Thymus (tissue), 14 donors: ENCODE measurements at places on chromosomes 3 and 15. TPM values are rescaled to one million over a fixed set of nuclear protein-coding genes. Genes with fewer than 3 reads are reported as not detected.

ATP2B2 gene
- 0.19 TPM for total RNA-seq

RTP4 gene
- total RNA-seq = 9.3 TPM

XCR1 gene
- total RNA-seq = 4.2 TPM

IL17RD gene
- total RNA-seq = 0.61 TPM

UBA7 gene
- total RNA-seq = 56.8 TPM

KBTBD8 gene
- 6.9 TPM for total RNA-seq

ACKR4 gene
- 0.94 TPM for total RNA-seq

RHOA gene
- total RNA-seq = 202 TPM

POPDC2 gene
- 3.0 TPM for total RNA-seq

GPR62 gene
- 0.05 TPM for total RNA-seq

DNA sequence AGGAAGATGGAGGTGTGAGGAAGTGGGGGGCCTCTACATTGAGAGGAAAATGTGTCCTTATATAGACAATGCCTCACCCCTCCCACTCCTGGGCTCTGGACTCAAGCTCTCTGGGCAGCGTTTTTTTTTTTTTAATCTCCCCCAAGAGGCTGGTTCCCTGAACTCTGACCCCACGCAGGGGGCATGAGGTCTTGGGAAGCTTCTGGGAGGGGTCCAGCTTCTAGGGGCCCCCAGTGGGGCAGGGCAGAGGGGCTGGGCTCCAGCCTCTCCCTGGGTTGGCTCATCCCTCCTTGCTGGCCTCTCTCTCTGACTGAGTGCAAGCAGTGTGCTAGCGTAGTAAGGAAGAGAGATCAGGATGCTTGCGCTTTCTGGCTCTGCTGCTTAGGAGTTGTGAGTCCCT lies 101.4 kb upstream of the HACD2 start:
- no peak for DNase-seq

GRCh38 chr3:38618343-38618742 lies 31.1 kb downstream of the SCN5A start:
- DNase-seq = no peak

- no peak for DNase-seq
Measured at GRCh38 chr3:162558016-162558415, 1061.4 kb downstream of the OTOL1 start.

DNA sequence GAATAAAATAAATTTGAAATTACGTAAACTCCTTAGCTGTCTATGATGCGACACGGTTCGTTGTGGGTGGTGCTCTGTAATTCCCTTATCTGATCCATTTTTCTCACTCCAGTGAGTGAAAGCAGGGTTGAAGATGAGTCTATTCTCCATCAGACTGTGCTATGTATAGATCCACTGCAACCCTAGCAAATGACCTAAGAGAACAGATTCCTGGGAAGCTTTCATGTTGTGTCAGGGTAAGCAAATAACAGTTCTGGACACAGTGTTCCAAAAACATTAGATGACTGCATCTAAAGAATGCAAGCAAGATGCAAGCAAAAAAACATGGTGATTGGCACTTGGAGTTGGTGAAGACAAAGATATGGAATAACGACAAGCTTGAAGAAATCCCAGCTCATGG lies 239.3 kb downstream of the SLC9A9 start:
- DNase-seq = no peak

DNA sequence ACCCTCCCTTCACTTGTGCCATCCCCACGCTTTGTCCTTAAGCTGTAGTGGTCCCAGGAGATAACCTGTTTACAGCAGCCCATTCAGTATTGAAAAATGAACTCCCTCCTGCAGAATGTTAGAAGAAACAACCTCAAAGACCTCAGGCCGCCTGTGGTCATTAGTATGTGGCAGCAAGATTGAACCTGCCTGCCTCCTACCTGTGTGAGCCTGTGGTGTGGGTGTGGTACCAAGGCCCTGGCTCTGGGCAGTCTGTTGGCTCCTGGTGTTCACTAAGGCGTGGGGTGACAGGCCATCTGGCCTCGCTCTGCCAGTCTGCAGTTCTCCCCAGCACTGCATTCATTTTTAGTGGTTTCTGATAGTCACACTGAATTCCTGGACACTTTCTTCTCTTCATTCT lies 21.0 kb downstream of the LSM3 start:
- no peak for DNase-seq

GRCh38 chr3:179450901-179451264 lies 387 bp downstream of the GNB4 start:
- DNase-seq = no peak

GRCh38 chr3:114081037-114081436 lies 24.5 kb downstream of the QTRT2 start:
- DNase-seq = no peak

GRCh38 chr15:41205315-41205714 lies 25.2 kb downstream of the EXD1 start:
- no peak for DNase-seq

DNA sequence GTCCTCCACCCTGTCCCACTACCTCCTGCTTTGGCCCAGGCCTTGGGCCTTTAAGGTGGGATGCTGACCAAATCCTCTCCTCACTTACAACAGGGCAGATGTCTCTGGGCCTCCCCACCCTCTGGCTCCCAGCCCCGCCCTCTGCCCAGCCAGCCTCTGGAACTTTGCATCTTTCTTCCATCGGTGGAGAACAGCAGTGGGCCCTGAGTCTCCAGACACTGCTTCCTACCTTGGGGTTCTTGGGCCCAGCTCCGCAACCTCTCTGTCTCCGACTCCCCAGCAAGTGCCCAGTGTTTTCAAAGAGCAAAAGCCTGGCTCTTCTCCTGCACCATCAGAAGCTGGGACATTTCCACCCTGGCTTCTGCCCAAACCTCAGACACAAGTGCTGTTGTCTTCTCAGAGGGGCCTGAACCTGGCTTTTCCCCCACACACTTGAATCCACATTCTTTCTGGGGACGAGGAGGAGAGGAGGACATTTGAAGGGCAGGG lies 33.1 kb downstream of the MRAS start:
- no peak for DNase-seq

DNA sequence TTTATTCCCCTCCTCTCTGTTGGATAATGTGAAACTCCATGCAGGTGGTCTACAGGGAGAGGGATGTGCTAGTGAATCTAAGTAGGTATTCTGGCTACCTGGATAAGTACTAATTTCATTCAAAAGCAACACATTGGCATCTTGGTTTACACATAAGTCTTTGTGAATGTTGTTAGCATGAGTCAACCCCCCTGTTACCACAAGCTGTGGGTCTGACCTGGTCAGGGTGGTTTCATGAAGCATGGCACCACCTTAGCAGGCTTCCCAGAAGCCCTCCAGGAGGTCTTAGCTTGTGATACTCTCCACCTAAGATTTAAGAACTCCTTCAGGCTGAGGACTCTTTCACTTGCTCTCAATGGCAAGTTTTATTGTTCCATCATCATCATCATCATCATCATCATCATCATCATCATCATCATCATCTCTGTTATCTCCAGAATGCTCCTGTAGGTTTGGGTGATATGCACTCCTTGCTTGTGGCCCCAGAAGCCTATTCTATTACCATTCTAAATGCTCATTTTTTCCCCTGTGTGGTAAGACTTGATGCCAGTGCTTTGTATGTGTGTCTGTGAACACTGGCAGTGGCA lies 62.8 kb downstream of the EPHB1 start:
- DNase-seq = no peak

DNA sequence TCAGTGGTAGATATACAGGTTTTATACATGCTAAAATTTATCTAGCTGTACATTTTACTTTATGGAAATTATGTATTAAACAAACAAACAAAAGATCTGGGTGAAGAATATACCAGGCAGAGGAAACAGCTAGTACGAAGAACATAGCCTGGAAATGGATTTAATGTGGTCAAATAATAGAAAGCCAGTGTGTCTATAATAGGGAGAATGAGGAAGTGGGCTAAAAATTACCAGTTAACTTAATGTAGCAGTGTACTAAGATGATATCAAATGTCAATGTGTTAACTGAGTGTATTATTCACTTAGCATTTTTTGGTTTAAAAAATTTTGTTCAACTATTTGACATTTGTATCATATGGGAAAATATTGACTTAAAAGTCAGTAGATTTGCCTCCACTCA lies 22.8 kb upstream of the SLC15A2 start:
- DNase-seq = no peak

GRCh38 chr15:38508647-38509046 lies 54.7 kb downstream of the FAM98B start:
- no peak for DNase-seq

DNA sequence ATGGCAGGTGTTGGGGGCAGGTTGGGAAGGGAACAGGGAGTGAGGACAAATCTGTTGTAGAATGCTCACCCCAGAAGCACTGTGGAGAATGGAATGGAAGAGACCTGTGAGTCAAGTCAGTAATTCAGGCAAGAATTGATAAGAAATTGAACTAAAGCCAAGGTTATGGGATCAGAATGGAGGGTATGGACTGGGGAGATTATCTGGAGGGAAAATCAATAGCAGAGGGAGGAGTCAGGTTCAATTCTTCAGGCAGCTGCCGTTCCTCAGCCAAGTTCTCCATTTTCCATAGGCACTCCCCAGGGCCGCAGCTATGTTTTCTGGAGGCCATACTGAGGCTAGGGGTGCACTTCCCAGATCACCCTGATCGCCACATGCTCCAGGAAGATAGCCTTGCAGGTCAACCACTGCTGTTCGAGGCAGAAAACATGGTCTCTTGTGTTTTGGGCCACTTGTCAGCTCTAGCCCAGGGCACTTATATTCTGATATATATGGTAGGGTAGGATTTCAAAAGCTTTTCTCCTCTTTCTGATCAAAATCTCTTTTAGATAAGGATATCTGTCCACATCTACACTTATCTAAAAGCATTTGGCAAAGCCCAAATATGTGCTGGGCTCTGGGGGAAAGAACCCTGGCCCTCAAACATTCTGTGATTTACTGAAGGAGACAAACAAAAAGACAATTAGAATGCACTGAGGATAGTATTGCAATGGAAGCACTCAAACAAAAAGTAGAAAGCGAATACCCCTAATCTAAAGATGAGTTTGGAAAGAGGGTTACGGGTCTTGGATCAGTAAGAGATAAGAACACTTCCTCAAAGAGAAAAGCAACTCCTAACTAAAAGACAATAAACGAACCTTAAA lies 92.3 kb downstream of the TMEM212 start:
- DNase-seq = no peak

GRCh38 chr3:45002720-45003119 lies 23.4 kb upstream of the CLEC3B start:
- no peak for DNase-seq

DNA sequence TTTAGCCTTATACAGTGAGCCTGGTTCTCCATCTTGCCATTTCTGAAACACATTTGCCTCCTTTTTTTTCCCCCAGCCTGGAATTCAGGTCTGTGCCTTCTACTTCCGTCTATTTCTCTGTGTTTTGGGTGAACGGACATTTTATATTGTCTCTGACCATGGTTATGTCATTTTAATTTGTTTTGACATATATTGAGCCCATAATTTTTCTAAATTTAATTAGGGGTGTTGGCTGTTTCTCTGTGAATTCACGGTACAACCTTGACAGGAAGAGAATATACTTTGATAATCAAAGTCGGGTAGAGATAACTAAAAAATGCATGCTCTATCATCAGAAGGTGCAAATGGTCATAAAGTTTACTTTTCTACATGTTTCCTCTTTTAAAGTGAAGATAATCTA lies 361.4 kb downstream of the VGLL3 start:
- DNase-seq = no peak

GRCh38 chr3:193734737-193735366 lies 141.8 kb downstream of the OPA1 start:
- DNase-seq = no peak

GRCh38 chr15:72168131-72168807 lies 29.3 kb downstream of the GRAMD2A start:
- peak; percentile 62 for DNase-seq

DNA sequence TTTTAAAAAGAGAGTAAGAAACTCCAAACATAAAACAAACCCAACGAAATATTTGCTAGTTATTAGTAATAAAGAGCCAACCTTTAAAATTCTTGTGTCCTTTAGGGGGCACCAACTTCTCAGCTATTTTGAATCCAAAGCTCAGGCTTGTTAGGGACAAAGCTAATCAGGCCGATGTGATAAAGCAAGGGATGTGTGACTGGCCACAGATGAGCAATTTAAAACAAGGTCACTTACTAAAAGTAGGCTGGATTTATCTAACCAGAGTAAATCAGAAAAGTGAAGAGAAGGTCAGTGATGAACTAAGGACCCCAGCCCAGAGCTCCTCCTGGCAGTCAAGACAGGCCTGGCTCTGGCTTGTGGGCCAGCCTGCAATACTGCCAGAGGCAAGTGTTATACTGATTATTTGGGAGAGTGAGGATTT lies 108.5 kb downstream of the CYP19A1 start:
- DNase-seq = no peak

DNA sequence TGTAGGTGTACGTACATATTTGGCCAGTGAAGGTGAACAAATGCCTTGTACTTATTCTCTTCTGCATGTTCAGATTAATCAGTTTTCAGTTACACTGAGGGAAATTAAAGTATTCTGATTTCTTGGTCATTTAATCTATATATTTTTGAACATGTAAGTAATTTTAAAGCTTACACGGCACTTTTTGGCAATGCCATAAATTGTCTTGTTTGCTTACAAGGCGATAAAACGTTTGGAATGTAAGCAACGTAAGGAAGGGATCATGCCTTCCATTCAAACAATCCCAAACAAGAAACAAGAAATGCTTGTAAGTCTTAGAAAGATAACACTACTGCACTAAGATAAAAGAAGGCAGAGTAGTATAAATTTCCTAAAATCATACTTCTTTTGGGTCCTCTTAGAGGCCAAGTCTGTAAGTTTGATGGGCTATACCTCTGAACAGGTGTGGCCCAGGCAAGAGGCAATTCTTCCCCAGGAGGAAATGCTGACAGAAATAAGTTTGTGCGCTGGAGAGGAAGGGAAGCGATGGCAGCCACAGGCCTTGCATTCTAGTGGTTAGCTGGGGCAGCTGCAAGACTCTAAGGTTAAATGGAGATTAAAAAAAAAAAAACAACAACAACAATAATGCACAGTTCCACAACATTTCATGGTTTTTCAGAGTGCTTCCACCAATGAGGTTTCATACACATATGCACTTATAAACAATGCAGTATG lies 73.8 kb downstream of the GOLIM4 start:
- no peak for DNase-seq

- DNase-seq = peak; percentile 50
Measured at GRCh38 chr3:143002083-143002712, 828 bp downstream of the U2SURP start.

DNA sequence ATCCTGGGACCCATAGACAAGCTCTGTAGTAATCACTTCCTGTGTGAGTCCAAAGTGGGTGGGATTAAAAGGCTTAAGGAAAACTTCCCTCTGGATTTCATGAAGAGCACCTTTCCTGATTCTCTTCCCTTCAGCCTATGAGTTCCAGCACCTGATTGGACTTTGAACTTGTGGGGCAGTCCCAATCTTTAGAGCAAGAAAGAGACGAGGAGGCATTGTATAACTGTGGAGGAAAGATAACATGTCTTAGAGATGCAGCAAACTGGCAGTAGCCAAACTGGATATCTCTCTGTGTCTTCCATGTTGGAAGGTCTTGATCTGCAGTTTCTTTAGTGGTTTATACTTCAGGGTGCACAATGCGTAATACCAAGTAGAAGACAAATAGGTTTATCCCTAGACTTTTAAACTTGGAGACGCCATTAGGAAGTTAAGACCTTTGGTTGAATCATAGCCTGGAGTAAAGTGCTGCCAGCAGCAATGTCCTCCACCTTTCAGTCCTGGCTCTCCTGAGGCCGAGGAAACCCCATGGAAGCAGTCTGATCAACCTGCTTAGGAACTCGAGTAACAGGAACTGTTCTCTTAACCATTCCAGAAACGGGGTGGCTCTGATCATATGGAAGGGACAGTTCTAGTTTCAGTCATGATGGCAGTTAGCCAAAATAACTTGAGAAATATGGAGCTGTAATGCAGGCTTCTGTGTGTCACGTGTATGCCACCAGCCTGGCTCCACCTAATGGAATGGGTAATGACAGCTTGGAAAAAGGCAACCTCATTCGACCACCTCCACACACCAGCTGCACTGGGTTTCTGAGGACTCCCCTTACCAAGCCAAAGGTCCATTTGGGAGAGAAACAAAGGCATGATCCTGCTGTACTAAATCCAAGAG lies 4.7 kb downstream of the EIF1B start:
- no peak for DNase-seq
